ENCODE measurements at places on chromosomes 12 and 14. TPM values are rescaled to one million over a fixed set of nuclear protein-coding genes. Genes with fewer than 3 reads are reported as not detected.
A peak's percentile ranks its signal among the peaks of the same experiment; 100 is the strongest.

- DNase-seq, result no peak
Observed at GRCh38 chr14:89418452-89418851, 1.4 kb upstream of the FOXN3 start.

DNA sequence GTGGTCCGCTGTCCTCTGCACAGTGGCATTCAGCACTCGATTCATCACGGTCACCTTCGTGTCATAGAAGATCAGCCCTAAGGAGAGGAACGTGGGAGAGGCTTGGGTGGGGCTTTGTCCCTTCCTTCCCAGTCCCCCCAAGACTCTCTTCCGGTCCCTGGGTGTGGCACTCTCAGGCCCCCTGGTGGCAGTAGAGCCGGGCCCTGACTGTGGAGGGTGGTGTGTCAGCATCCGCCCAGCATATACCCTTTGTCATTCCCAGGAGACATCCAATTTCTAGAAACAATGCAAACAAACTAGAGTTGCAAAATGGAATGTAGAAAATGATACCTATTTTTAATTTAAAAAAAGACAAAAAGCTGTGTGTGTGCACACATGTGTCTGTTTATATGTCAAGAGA is 45.0 kb downstream of the TRAFD1 start:
- DNase-seq, result no peak

Gene SAMD15
- not detected for total RNA-seq

GRCh38 chr12:51788876-51789275 is 59.6 kb downstream of the FIGNL2 start:
- DNase-seq, result no peak

- no peak for DNase-seq
Observed at GRCh38 chr12:124477107-124477915, 90.1 kb downstream of the NCOR2 start.

DNA sequence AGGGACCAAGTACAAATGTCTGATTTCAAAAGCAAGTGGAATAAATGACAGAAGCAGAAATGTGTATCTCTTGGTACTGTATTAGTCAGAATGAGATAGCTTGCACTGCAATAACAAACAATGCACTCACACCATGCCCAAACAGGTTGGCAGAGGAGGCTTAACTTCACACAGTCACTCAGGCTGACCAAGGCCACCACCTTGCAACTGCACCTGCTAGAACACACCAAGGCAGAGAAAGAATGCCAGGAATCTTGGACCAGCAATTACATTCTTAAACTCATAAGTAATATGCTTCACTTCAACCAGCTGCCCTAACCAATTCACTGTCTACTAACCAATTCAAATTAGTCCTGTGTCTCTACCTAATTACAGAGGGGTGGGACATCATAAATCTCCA is 378.3 kb downstream of the BCL11B start:
- DNase-seq, result no peak

GRCh38 chr12:113077859-113078255 is 21.3 kb downstream of the DTX1 start:
- DNase-seq, result no peak

DNA sequence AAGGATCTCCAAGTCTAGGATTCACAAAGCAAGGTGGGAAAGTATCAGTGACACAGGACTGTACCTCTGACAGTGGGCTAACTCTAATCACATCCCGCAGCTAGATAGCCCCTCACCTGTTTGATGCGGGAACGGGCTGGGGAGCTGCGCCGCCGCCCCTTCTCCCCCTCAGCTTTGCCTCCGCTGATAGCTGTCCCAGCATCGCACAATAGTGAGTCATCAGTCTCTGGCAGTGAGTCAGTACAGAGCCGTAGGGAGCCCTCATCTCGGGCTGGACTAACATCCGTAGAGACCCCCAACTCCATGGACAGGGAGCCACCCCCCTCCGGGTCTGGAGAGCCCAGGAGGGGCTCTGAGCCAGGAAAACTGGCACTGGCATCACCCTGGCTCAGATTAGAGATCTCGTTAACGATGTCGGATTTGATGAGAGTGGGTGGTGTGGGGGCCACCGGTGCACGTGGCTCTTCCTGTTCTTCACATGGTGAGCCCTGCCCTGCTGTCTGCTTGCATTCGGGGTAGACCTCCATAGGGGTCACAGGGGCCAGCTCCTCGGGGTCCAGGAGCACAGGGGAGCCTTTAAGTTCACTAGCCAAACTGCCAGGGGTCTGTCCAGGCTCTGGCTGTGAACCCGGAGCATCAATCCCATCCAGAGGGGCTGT is 10.9 kb downstream of the KMT2D start:
- DNase-seq, result no peak

GRCh38 chr12:93449277-93449676 is 7.5 kb upstream of the UBE2N start:
- no peak for DNase-seq

DNA sequence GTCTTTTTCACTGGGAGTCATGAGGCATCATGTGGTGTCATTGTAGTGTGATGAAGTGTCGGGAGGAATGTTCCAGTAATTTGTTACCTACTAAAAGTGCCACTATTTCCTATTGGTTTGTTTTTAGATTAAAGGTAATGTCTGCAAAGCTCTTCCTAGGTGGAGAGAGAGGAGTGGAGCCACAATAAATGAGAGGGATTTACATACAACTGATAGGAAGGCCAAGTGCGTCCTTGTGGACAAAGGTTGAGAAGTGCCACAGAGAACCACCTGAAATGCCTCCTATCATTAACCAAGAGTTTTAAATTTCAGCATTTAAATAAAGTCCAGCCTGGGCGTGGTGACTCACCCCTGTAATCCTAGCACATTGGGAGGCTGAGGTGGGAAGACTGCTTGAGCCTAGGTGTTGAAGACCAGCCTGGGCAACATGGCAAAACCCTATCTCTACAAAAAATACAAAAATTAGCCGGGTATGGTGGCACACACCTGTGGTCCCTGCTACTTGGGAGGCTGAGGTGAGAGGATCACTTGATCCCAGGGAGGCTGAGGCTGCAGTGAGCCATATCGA is 2.5 kb upstream of the SNX6 start:
- DNase-seq, result no peak

GRCh38 chr12:46356655-46357437 is 15.7 kb downstream of the SLC38A2 start:
- DNase-seq, result no peak

DNA sequence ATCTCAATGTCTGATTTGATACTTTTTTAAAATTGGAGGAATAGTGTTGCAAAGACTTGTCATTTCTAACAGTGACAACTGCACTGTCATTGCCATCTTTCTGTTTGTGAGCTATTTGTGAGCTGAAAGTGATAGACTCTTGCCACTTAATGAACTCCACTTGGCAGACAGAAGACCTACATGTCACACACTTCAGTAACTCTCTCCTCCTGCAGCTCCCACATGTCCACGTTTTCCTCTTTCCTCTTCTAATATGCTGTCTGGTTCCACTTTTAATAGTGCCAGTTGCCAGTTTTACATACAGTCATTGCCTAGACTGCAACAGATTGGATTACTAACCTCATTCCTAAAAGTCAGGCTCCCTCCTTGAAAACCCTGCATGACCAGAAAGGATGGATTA is 121.5 kb downstream of the CAPZA3 start:
- DNase-seq, result no peak

DNA sequence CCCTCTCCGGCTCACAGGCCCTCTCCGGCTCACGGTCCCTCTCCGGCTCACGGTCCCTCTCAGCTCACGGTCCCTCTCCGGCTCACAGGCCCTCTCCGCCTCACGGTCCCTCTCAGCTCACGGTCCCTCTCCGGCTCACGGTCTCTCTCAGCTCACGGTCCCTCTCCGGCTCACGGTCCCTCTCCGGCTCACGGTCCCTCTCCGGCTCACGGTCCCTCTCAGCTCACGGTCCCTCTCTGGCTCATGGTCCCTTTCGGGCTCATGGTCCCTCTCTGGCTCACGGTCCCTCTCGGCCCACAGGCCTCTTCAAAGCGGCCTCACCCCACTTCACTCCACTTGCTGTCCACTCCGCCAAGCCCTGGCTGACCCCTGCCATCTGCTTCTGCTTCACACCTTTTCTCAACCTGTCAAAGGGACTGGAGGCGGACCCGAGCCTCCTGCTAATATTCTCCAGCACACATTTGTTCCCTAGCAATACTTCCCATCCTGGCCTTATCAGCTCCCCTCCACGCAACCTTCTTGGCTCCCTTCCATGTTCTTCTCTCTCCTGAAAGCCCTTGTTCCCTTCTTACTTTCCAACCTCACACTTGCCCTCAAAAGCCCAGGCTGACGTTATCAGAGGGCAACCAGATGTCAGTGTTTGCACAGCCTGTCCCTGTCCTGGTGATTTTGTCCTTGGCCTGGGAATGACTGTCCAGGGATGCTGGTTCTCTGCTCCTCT is 176.7 kb downstream of the CALM1 start:
- no peak for DNase-seq

Gene FIGNL2
- total RNA-seq, result not detected

Gene ACOT6
- not detected for total RNA-seq

- DNase-seq, result no peak
Observed at GRCh38 chr12:27460471-27460978, 14.0 kb downstream of the SMCO2 start.

Gene KRT6C
- not detected for total RNA-seq

GRCh38 chr12:16523284-16523950 is 82.5 kb downstream of the LMO3 start:
- no peak for DNase-seq

DNA sequence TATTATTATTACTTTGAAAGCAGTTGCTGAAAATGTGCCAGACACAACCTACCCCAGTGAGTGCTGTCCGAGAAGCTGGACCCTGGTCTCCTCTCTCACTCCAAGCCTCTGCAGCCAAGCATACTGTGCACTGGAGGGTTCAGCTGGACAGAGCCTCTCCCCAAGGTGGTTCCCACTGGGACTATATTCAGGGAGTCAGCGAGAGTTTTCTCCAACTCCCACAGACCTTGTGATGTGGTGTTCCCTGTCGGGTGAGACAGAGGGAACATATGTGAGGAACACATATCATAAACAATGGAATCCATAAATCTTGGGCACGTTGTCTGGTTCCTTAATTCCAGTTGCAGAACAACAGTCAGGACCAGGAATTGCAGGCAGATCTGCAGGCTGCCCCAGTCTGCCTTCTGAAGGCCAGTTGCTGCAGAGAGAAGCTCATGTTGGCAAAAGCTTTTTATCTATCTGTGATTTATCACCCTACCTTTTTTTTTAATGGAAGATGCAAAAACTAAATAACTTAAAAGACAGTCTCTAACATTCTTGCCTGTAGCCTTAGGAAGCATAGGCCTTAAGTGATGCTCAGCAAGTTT is 619.8 kb upstream of the TBX3 start:
- no peak for DNase-seq

DNA sequence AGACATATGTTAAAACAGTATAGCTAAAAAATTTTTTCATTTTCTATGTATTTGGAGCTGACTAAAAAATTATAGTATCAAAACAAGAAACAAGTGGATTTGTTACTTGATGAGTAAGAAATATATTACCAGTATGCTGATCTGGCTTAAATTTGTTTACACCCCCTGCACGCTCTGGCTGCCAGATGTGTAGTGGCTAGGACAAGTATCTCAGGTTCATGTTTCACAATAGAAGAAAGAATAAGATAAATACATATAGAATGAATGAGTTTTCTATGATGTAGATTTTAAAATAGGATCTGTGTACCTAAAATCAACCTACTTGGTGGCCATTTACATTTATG is 13.1 kb downstream of the NAA30 start:
- DNase-seq, result no peak

Gene SIX4
- total RNA-seq, result 5.8 TPM

Gene LRRC43
- not detected for total RNA-seq

- peak; percentile 26 for DNase-seq
Observed at GRCh38 chr14:59055439-59056045, 132.9 kb upstream of the DAAM1 start.

DNA sequence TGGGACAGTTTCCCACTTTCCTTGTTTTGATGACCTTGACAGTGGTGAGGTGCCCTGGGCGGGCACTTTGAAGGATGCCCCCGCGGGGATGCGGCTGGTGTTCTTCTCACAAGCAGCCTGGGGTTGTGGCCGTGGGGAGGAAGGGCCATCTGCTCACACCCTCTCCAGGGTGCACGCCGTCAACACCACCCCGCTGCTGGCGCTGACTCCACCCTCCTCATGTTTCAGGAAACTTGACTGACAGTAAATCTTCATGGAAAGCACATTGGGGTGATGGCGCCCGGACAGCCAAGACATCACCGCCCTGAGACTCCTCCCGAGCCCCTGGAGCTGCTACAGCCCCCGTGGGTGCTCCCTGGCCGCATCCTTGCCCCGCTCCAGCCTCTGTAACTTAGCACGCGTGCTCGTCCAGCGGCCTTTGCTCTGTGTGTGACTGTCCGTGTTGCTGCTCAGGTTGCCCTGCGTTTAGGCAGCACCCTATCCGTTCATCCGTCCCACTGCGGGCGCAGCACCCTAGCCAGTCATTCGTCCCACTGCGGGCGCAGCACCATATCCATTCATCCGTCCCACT is 150.2 kb upstream of the C14orf180 start:
- no peak for DNase-seq

DNA sequence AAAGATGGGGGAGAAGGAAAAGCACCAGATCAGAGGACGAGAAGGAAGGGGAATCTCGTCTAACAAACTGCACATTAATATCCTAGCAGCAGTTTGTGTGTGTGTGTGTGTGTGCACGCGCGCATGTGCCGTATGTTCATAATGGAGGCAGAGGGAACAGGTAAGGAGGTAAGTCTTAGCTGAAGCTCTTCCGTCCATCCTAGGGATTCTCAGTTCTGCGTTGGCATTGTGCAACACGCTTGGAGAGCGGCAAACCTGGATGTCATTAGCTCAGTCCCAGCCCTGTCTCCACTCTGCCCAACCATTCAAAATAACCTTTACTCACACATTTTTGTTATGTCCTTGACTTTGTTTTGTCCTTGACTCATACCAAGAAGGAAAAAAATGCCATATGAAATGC is 1.6 kb upstream of the C1R start:
- DNase-seq, result no peak

GRCh38 chr12:22282283-22282682 is 52.2 kb downstream of the ST8SIA1 start:
- DNase-seq, result no peak

GRCh38 chr12:118855858-118856257 is 125.5 kb upstream of the SRRM4 start:
- no peak for DNase-seq

GRCh38 chr14:100702590-100702989 is 24.1 kb upstream of the DLK1 start:
- DNase-seq, result no peak

Gene SEL1L
- total RNA-seq, result 175 TPM
